NB4 (cell line): ENCODE measurements at places on chromosomes 4 and X.
A peak's percentile ranks its signal among the peaks of the same experiment; 100 is the strongest.

GRCh38 chr4:2450394-2451035 lies 18.4 kb upstream of the RNF4 start:
- DNase-seq, result no peak

- no peak for DNase-seq
These were observed 26.1 kb upstream of the VMA21 start for GRCh38 chrX:151370906-151371305.

DNA sequence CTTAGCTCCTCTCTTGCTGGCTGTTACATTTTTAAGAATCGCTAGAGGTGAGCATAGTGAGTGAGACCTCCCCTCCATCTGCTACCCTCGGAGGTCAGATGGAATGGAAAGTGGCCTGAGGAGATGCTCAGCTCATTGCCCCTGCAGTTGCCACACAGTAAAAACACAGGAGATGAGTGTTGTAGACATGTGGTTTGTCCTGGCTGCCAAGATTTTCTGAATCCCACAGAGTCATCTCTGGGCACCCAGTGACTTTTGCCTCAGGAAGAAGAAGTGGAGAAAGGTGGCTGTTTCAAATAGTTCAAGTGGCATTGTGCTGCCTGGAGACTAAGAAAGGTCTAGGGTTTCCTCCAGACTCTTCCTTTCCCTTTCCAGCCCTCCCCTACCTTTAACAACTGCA lies 271.0 kb downstream of the STK32B start:
- DNase-seq, result no peak

DNA sequence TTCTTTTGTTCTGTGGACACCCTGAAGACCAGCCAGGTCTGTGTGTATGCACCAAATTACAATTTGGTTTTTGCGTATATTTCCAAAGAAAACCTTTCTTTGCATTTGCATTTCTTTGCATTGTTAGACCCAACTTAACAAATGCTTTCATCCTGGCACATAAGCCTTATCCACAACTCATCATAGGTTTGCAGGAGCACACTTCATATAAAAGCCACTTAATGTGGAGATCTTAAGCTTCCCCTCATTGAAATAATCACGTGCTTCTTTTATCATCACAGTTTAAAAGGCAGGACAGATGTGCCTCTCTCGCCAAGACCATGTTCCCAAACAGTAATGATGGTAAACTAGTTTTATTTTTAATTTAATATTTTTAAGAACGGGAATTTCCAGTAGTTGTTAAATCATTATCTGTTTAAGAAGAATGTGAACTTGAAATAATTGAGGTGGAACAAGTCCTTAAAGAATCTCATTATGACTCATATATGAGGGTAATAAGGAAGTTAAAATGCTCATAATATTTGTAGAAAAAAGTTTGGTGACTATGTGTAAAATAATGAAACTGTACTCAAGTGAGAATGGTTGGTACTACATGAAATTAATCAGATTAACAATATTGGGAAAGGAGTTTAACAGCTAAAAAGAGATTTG lies 65.5 kb downstream of the GLRA3 start:
- DNase-seq, result no peak

- DNase-seq, result peak; percentile 54
These were observed 369.3 kb downstream of the FBXW7 start for GRCh38 chr4:152166567-152166966.

- DNase-seq, result no peak
These were observed 33.5 kb downstream of the ARSJ start for GRCh38 chr4:113945906-113946305.

GRCh38 chrX:136182414-136182813 lies 35.1 kb downstream of the FHL1 start:
- no peak for DNase-seq

DNA sequence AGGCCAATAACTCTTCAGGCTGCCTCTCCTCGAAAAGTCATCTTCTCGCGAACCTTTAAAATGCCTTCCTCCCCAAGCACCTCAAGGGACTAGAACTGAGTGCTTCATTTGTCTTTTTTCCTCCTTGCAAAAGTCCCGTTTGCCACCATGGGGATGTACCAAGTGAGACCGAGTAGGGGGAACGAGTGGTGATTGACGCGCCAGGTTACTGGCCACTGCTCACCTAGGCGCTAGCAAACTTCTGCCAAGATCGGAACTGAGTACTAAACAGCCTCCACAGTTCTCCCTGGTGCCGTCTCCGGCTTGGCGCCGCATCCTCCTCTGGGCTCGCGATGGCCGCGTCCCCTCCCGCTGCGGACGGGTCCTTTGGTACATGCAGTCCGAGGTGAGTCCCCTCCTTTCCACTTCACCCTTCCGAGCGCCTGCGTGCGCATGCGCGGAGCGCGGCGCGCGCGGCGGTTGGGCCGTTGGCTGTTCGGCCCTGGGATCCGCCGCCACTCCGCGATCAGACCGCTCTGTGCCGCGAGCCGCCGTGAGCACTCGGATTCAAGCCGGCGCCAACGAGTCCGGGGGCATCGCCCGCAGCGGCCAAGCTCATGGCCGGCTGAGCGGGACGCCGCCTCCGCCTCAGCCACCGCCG lies at the start of gene CDK16:
Gene CDK16, plus strand, starts transcription at position 402 of the 640 bp plus-strand sequence. CDS start 4,877 bp downstream, outside the sequence.
- DNase-seq, result peak; percentile 83
